T-helper 2 cell treated with Interferon-gamma antibody and Interleukin-4, amounts not matched to agents 5 μg/mL and 100 μg/mL, for 36 hours (primary cell): ENCODE measurements at places on chromosomes 3 and 15.

GRCh38 chr3:150793641-150794040 lies 30.7 kb upstream of the SIAH2 start:
- no peaks in the 10 kb centered on the region for H3K4me1 ChIP-seq
- H3K4me3 ChIP-seq, result no peak overlapping the region
- no peaks in the 10 kb centered on the region for H3K36me3 ChIP-seq
- peaks cover 8% of the 10 kb centered on the region for H3K27me3 ChIP-seq
- H3K27ac ChIP-seq, result no peak overlapping the region

- H3K27ac ChIP-seq, result no peak overlapping the region
- H3K4me1 ChIP-seq, result peaks cover 16% of the 10 kb centered on the region
- no peaks in the 10 kb centered on the region for H3K27me3 ChIP-seq
- no peak overlapping the region for H3K4me3 ChIP-seq
- DNase-seq, result no peak
- peaks cover 5% of the 10 kb centered on the region for H3K36me3 ChIP-seq
These were observed 64.5 kb downstream of the CHST2 start for GRCh38 chr3:143184099-143184498.

DNA sequence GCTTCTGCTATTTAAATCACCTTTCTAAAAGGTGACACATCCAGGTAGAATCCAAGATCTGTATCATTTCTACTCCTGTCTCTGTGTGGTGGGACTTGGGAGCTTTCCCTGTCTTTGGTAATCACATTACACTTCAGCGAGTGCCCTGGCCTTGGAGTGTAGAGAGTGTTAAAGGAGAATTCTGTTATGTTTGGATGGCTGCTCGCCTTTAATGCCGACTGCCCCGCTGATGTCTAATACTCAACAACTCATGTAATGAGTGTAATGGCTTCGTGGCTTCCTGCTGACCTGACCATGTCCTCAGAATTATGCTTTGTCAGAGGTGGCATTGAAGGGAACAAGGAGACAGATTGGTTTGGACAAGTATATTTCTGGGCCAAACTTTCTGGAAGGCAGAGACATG lies 66.3 kb upstream of the LRTM1 start:
- no peak overlapping the region for H3K4me3 ChIP-seq
- no peaks in the 10 kb centered on the region for H3K36me3 ChIP-seq
- no peak for DNase-seq
- H3K27me3 ChIP-seq, result no peaks in the 10 kb centered on the region
- no peaks in the 10 kb centered on the region for H3K4me1 ChIP-seq

DNA sequence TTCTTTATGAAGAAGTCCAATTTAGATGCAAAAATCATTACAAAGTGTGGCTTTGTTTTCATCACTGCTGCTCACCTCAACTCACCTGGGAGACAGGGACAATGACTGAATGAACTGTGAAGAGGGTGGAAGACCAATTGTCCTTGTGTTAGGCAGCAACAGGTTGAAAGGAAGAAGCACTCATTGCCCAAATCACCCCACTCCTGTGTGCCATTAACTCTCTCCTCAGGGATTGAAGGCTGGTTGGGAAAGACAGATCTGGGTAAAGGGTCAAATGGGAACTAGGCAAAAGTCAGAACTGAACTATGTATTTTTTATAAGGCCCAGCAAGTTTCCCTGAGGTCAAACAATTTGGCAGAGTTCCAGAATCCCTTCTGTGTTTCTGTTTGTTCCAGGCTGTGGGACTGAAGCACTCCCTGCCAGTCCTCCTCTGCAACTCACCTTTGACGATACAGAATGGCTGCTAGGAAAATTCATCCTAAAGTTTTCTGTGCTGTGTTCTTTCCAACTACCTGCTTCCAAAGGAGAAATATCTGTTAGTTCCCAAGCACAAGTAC lies 68.6 kb upstream of the CCDC39 start:
- no peak for DNase-seq
- H3K4me3 ChIP-seq, result no peak overlapping the region
- H3K36me3 ChIP-seq, result no peaks in the 10 kb centered on the region
- no peak overlapping the region for H3K27ac ChIP-seq
- H3K4me1 ChIP-seq, result no peaks in the 10 kb centered on the region
- H3K27me3 ChIP-seq, result no peaks in the 10 kb centered on the region

GRCh38 chr15:68695061-68695595 lies 116.3 kb downstream of the CORO2B start:
- H3K4me1 ChIP-seq, result peaks cover 7% of the 10 kb centered on the region
- H3K27me3 ChIP-seq, result peaks cover 6% of the 10 kb centered on the region
